ENCODE measurements at places on chromosomes 5 and 9.

DNA sequence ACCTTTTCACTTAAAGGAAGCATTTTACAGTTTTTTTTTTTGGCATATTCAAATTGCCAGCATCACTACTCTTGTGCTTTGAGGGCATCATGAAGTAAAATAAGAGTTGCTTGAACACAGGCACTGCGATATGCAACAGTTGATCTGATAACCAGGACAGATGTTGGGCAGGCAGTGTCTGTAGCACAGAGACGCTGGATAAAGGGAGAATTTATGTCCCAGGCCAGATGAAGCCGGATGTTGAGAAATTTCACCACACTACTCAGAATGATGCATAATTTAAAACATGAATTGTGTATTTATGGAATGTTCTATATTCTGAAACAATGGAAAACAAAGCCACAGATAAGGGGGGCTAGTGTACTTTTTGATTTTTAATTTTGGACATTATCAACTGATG is 71.4 kb downstream of the SLC12A2 start:
- DNase-seq: no peak

DNA sequence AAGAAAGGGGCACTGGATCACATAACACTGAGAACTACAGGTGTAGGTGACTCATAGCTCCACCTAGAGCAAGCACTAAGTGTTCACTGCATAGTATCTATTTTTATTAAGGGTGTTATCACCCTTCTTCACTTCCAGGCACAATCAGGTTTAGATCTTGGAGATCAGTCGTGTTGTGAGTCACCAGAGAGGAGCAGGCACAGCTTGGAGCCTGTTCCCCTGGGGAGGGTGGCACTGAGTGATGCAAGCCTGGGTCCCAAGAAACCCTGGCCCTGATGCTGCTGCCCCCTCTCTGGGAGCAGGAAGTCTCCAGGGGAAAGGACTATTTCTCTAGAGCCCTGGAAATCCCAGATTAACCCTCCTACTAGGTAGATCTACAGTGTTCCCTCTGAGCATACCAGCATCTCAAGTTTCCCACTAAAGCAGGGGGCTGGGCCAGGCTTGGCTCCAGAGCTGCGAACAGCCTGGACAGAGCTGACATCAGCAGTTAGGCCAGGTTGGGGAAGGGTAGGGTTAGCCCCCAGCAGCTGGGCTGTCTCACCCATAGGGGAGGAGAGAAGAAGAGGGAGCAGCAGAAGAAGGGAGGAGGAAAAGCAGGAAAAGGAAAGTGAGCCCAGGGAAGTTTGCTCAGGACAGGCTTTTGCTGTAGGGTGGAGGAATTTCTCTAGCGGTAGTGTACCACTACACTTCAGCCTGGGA is 28.1 kb upstream of the SPINK4 start:
- DNase-seq: no peak

DNA sequence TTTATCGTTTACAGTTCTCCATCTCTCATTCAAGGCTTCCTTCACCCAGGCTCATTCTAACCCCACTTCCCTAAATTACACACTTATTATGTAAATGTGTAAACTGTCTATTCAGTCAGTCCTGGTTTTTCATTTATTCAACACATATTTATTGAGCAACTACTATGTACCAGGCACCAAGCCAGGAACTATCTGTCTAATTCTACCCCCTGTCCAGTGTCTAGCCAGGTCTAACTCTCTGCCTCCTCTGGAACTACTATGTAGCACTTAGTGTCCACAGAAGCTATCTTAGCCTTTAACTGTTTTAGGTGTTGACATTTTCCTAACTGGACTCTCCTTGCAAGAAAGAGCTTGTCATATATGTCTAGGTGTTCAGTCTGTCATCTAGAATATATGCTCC is 56.5 kb downstream of the PDE4D start:
- DNase-seq: no peak

DNA sequence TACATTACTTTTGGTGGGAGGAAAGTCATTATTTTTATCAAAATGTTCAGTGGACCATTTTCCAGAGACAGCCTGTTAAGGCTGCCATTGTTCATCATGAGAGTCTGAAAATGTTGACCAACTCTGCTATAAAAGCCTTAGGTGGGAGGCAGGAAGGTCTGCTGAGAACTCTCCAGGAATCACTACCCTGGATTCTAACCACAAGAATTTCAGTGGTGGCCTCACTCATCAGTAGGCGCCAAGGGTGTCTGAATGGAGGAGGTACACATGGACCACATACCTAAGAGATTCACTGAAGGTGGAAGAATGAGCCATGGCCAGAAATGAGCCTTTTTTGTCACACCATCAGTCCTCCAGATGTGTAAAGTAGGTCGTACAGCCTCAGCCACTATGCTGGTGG is 21.0 kb upstream of the TLX3 start:
- DNase-seq: no peak

GRCh38 chr5:133821311-133821741 is 147.1 kb downstream of the C5orf15 start:
- DNase-seq: no peak

GRCh38 chr9:18482371-18482770 is 8.4 kb downstream of the ADAMTSL1 start:
- no peak for DNase-seq

- DNase-seq: no peak
These were observed 105.0 kb upstream of the ALDH1B1 start for GRCh38 chr9:38287420-38287985.

GRCh38 chr9:127114606-127115005 is 7.8 kb downstream of the ANGPTL2 start:
- no peak for DNase-seq

- DNase-seq: no peak
These were observed 56.1 kb downstream of the WDR70 start for GRCh38 chr5:37435261-37435660.

DNA sequence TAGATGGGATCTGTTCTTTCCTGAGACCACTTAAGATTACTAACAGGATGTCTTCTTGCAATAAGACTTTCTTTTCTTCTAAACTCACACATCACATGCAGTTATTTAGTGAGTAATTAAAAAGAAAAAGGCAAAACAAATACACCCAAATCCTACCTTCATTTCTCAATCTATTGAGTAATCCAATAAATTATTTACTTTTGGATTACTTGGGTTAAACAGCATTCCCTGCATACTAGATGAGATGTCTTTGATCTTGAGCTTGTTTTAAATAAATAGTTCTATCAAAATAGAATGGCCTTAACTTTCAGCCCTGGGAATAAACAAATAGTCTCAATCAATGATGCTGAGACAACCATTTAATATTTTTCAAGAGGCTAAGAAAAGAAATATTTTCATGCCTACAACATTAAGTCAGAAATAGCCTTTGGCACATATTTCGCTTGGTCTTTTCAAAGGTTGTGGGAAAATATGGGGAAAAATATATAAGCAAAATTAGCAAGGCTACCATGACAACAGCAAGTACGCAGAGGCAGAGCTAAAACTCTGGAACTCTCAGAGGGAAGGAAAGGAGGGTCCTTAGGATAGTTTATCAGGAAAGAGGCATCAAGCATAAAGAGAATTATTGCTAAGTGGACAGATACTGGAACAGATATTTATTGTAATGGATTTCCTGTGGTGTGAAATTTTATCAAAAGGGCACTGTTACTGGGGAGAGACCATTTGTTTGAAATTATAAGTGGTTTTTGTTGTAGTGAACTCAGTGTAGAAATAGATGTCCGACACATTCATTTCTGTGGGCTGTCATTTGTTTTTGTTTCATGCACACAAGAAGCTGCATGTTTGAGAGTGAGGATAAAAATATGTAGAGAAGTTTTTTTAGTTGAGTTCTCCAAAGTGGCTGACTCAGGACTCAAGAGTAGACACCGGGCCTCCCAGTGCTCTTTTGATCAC is 70.2 kb upstream of the CDH6 start:
- no peak for DNase-seq

DNA sequence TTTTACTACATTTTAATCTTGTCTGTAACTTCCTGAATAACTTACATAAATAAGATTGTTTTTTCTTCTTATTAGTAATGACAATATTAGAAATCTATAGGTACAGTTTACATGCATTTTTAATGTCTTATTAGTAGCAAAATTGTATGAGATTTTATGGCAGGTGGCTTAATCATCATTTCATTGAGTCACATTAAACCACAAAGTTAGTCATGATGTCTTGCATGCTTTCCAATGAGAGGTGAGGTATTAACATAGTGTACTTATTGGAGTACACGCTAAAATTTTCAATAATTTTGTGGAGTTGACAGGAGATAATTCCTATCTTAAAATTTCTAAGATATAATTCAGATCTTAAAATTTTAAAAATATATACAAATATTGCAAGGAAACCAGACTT is 989.6 kb upstream of the ARRDC3 start:
- DNase-seq: no peak

GRCh38 chr9:96203867-96204501 is 98.0 kb downstream of the HSD17B3 start:
- DNase-seq: no peak

GRCh38 chr9:19087106-19088000 is 15.4 kb downstream of the HAUS6 start:
- no peak for DNase-seq

DNA sequence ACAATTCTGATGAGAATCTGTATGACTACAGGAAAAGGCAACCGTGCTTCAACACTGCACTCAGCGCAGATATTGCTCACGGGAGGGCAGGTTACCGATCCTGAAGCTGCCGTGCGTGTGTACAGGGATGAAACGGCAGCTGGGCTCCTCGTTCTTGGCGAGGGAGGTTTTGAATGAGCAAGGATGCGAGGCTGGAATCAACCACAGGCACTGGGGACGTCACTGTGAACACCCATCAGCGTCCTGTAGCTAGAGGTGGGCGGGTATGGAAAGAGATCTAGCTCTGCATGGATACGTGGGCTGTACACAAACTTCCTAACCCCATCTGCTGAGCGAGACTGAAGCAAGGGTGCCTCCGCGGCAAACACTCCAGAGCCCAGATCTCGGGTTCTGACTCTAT is 84.3 kb upstream of the COL5A1 start:
- no peak for DNase-seq

- no peak for DNase-seq
These were observed 107.8 kb downstream of the PCSK5 start for GRCh38 chr9:75998096-75998780.

- no peak for DNase-seq
These were observed 52.6 kb downstream of the EBF1 start for GRCh38 chr5:159047086-159047485.

GRCh38 chr5:311963-312362 is 9.6 kb upstream of the AHRR start:
- no peak for DNase-seq

- no peak for DNase-seq
These were observed 121.3 kb downstream of the LIFR start for GRCh38 chr5:38434966-38435705.

- DNase-seq: no peak
These were observed 613.0 kb upstream of the WWC1 start for GRCh38 chr5:167678481-167678880.

DNA sequence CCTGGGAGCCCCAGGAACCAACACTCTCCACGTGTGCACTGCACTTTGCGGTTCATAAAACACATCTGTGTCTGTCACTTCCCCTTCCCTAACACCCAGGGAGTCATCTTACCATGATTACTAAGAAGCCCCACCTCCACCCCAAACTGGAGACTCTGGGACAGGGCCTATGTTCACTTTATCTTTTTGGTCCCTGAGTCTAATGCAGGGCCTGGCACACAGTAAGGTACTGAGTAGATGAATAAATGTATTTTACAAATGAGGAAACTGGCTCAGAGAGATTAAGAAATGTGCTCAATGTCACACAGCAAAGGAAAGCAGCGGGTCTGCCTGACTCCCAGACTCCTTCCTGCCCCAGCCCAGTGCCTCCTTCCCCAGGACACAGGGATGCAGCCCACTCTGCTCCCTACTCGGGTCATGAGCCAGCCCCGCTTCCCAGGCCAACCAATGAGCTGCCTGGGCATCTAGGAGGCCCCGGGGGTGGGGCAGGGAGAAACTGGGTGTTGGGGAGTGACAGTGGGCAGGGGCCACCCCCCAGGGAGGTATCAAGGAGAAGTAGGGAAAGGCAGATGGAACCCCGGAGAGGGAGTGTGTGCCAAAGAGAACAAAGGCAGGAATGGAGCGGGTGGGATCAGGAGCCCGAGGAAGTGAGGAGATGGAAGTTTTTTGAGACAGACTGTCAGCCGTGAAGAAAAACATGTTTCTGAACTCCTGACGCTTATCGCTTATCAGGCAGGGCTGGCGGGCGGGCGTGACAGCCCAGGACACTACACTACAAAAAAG is 30.5 kb downstream of the SHB start:
- DNase-seq: no peak

DNA sequence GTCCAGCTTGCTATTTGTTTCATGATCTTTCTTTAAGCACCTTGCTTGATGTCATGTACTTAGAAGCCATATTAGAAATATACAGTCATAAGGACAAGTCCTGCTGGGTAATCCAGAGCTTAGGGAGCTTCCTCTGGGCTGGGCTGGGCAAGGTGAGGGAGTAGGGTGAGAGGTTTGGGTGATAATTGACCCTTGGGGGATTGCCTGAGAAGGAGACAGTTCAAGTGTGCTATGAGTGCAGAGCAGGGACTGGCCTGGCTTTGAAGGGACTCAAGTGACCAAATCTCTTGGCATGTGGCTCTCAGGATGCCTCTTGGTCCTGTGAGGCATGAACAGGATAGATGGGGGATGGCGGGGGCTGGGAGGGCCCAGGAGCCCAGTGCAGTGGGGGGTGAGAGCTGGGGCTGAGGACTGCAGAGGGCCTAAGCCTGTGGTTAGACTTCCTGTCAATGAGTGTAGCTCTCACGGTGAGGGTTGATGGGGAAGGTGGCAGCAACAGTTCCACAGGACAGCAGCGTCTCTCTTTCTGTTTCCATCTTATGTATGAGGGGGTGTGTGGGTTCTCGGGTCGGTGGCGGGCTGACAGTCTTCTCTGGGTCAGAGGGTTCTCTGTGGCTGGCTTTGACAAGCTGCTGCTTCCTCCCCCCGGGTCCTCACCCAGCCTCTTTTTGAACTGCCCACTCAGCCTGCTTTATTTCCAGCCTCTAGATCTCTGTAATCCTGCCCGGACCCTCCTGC is 53.5 kb downstream of the RGS3 start:
- DNase-seq: peak; percentile 37

- DNase-seq: peak; percentile 59
These were observed at the start of gene CAST for GRCh38 chr5:96661855-96662724. Gene CAST (plus strand): TSS chr5:96662376. CDS start chr5:96662423, 47 bp downstream.

GRCh38 chr5:106014262-106014661 is 1656.5 kb downstream of the EFNA5 start:
- DNase-seq: no peak

DNA sequence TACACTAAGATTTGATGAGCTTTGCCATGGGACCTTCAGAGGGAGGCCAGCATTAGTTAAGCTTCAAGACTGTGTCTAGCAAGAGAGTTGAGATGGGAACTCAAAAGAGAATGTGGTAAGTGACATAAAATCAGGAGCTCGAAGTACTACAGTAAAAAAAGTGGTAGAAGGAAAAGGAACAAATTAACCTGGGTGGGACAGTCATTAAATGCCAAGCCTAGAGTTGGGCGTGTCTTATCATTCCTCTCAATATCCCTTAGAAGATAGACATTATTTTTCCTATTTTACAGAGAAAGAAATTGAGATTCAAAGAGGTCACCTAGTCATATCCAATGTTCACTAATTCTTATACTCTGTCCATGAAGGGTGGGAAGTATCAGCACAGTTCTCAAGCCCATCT is 3.3 kb upstream of the TXN start:
- DNase-seq: no peak

- DNase-seq: no peak
These were observed 140.1 kb downstream of the DOCK2 start for GRCh38 chr5:169777159-169777558.

All from stimulated activated CD4-positive, alpha-beta T cell treated with anti-CD3 and anti-CD28 coated beads, TNF-alpha, amount 100 ng/mL, for 1 hour (primary cell).